ENCODE measurements at places on chromosomes 16 and 17.

GRCh38 chr16:4522051-4522581 lies 16.5 kb downstream of the CDIP1 start:
- no peak for DNase-seq

- DNase-seq, result no peak
Measured at GRCh38 chr16:12123462-12123861, 146.9 kb downstream of the SNX29 start.

DNA sequence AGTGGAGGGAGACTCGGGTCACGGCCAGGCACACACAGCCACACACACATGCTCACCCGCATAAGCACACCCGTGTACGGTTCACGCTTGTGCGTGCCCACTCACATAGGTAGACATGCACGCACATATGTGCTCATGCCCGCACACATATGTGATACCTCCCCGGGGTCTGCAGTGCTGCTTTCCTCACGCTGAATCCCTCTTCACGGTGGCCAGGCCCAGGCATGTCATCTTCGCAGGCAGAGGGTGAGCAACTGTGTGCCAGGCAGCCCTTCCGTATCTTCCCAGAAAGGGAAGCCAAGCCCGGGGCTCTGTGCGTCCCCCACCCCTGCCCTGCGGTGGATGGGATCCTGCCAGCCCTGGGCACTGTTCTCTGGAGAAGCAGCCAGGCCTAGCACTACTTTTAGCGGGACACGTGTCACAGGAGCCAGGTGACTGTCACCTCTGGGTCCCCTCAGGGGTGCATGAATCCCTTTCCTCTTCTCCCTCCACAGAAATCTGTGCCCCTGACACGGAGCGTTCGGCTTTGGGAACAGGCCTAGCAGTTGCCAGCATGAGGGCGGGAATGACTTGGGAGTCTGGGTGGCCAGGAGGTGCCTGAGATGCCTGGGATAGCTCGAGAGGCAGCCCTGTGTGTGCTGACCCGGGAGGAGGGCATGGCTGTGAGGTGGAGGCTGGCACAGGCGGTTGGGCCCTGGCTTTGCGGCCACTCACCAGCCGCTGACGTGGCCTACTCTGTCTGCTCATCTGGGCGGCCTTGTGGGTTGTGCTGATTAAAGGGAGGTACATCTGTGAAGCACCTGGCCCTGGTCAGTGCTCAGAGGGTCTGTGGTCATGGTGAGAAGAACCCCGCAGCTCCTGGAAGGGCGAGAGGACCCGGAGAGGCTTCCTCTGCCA lies 47.5 kb downstream of the BAIAP2 start:
- no peak for DNase-seq

DNA sequence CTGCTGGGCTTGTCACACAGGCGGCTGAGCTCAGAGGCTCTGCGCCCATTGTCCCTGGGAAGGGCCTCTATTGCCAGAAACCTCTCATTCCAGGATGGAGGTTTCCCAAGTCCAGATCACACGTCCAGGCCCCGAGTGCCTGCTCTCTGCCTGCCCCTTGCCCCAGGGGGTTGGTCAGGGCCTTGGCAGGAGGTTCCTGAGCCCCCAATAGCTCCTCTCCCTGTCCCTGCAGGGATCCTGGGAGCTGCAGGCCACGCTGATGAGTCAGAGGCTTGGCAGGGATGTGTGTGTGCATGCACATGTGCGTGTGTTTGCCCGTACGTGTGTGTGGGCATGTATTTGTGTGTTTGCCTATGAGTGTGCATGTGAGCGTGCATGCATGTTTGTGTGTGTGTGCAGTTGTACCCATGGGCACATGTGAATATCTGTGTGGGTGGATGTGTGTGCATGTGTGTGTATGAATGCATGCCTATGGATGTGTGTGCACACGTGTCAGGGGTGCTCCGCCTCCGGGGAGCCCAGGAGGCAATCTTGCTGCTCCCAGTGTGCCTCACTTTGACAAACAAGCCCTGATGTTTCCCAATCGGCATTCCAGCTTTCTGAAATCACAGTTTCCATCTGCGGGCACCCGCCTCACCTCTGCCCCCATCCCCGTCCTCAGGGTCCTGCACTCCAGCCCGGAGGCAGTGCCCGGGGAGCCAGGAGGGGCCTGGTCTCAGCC lies 98.4 kb upstream of the GSE1 start:
- peak; percentile 36 for DNase-seq

GRCh38 chr16:28935924-28936783 lies 4.4 kb downstream of the CD19 start:
- peak; percentile 82 for DNase-seq

DNA sequence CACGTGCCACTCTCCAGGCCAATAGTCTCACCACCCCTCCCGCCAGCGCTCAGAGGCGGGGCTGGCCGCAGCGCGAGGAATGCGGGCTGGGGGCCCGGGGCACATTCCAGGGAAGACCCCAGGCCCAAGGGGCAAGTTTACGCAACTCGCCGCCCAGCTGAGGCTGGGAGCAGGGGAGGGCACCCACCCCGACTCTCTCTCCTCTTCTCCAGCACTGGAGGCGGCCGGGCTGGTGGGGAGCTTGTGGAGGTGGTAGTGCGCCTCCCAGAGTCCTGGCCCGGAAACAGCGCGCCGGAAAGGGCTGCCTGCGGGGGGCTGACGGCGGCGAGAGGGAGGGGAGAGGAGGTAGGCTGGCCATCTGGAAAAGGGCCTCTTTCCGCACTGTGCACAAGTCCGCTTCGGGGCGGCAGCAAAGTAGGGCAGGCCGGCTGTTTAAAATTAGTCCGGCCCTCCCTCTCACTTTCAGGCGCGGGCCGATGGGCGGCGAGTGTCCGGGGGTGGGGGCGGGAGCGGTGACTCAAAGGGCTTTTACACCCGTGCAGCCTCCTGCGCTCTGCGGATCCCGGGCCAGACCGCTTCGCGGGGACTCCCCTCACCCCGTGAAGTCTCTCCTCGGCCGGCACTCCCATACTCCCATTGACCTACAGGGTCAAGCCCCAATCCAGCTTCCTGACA lies 1.1 kb downstream of the FHOD1 start:
- peak; percentile 78 for DNase-seq

DNA sequence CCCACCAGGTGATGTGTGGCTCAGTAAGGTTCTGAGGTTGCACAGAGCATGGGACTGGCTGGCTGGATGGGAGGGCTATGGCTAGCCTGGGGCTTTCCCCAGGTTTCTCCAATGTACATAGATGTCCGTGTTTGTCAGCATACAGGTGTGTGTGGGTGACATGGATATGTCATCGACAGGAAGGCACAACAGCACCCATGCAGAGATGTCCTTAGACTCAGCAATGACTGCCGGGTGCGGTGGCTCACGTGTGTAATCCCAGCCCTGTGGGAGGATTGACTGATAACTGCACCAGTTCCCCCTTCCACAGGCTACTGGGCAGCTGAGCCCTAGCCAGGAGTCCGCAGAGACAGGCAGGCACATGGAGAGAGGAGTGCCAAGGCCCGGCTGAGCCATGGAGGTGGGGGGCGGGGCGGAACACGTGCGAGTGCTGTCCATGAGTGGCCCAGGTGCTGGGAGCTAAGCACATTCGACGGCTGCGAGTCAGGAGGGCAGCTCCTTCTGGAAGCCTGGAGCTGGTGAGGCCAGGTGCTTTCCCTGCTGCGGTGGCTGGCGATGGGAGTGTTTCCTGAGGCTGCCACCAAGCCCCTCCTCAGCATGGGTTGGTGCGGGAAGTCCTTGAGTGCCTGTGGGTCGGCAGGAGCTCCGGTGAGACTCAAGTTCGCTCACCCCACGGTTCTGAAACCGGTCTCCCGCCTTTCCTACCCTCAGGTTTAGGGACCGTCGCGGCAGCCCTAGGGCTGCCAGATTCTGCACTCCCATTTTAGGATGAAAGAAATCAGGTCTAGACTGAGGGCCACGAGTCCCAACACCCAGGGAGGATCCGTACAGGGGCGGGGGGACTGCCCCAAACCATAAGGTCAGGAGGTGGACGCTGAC lies 858 bp upstream of the ASPSCR1 start:
- peak; percentile 14 for DNase-seq

DNA sequence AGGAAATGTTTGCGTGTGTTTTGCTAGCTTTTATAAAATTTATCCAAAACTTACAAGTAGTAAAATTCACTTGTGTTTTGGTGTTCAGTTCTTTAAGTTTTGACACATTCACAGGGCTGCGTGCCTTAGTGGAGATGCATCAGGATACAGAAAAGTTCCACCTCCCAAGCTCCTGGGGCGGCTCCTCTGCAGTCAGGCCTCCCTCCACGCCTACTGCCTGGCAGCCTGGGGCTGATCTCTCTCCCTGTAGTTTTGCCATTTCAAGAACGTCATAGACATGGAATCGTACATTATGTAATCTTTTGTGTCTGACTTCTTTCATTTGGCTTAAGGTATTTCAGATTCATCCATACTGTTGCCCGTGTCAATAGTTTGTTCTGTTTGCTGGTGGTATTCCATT lies 27.2 kb upstream of the IRF8 start:
- no peak for DNase-seq

- no peak for DNase-seq
Measured at GRCh38 chr17:39116224-39116623, 35.2 kb downstream of the PLXDC1 start.

DNA sequence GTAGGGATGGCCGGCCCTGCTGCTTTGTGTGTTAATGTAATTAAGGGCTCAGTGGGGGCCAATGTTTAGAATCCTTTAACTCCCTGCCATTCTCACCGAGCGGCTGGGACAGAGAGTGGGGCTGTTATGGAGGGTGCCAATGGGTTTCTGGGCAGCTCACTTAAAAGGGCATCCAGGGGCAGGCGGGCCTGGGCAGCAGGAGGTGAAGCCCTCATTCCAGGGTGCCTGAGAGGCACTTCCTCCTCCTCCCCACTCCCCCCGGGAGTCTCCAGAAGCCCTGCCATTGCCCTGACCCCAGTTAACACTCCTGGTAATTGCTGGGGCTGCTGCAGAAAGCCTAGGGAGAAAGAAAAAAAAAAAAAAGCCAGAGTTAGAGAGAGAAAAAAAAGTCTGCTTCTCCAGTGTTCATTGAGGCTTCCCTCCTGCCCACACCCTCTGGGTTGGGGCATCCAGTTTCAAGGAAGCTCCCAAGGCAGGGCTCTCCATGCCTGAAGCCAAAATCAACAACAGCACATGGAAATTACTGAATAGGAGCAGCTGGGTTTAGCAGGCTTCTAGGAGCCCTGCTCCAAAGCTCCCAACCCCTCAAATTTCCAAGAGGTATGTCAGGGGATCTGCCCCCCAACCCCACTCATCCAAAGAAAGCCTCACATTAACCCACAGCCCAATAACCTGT lies 28.0 kb downstream of the CUEDC1 start:
- no peak for DNase-seq

DNA sequence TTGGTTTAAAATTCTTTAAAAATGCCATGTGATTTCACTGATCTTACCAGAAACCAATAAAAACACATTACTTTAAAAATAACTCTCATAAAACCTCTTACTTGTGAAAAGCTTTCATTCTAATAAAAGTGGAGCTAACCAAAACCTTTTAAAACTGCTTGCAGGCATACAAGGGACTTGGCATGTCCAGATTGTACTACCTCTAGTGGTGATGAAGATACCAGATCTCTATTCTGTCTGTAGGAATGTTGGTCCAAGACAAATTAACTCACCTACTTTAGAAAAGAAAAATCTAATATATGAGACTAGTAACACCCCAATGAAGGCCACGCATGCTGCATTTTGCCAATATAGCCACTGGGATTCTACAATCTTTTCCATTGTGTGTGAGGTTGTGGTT lies 151.0 kb upstream of the SALL1 start:
- no peak for DNase-seq

GRCh38 chr17:1577583-1578013 lies 15.0 kb upstream of the PITPNA start:
- no peak for DNase-seq

GRCh38 chr16:57345021-57345420 lies 13.6 kb upstream of the CCL22 start:
- no peak for DNase-seq

DNA sequence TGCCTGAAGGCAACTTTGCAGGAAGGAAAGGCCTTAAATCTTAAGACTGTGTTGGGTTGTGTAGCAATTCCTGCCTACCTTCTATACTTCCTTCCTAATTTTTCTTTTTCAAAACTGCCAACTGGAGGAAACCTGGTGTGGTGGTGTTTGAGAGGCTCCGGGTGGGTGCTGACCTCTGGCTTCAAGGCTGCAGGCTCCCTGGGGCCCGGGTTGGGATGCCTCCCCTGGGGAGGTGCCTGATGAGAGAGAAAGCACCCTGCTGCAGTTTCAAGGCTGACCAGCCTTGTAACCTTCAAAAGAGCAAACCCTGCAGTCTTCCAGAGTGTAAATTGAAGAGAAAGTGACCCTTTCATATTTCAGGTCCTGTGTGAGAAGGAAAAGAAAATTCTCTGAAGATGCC lies 55.9 kb downstream of the MSI2 start:
- DNase-seq, result no peak

DNA sequence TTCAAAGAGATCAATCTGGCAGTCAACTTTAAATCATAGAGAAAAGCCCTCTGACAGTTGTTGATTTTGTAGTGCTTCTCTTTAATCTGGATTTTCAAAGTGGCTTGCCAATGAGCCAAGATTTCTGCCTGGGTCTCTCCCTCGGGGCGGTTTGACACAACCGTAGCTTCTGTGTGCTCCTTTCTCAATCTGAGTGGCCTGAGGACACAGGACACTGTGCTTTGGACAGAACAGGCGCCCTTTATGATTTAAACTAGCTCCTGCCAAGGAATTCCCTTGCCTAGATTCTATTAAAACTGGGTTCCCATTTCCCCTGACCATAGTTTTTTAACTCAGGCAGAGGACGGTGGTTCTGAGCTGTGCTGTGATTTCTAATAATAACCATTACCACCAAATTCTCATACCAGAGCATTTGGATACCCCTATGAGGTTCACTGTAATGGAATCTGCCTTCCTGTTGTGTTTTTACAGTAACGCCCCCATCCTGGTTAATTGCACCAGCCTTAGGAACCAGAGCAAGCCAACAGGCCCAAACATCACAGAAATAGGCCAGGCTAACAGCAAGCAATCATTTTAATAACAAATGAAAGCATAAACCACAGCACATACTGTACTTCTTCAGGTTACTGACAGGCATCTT lies 4.0 kb downstream of the ZFHX3 start:
- DNase-seq, result no peak

DNA sequence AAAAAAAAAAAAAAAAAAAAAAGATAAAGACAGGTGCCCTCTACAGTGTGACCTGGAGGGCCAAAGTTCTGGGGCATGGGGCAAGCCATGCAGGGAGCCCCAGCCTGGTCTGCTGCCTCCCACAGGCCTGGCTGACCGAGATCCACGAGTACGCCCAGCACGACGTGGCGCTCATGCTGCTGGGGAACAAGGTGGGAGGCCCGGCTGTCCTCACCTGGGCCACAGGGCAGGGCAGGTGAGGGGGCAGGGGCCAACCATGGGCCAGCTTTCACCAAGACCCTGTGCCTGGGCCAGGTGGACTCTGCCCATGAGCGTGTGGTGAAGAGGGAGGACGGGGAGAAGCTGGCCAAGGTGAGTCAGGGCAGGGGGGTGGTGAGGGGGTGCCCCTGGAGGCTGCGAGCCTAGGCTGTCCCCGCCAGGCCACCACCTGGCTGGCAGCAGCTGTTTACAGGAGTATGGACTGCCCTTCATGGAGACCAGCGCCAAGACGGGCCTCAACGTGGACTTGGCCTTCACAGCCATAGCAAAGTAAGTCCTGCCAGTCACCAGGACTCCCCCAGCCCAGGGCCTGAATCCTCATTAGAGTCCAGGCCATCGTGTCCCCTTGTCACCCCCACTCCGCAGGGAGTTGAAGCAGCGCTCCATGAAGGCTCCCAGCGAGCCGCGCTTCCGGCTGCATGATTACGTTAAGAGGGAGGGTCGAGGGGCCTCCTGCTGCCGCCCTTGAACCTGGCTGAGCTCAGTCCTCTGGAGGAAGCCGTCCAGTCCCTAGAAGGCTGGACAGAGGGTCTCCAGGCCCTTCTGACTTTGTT lies 2.7 kb upstream of the TRAF7 start:
- no peak for DNase-seq

Measured in lung microvascular endothelial cell (primary cell).